ENCODE measurements at places on chromosomes 7 and 10.

DNA sequence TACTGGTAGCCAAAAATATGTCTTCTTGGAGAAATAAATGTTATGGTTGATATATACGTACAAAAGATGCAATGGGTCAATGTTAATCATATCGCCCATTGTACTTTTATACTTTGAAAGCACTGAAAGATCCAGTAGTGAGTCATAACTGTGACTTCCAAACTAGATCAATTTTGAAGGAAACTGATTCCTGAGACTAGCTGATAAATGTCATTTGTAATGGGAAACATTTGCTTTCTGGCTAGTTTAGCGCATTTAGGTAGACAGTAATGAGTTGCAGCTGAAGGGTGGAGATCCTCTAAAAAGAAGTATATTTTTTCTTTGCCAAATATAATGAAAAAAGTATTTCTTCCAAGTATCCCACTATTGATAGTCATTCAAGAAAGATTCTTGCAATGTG is 53.5 kb upstream of the ARHGAP21 start:
- no peak for DNase-seq

DNA sequence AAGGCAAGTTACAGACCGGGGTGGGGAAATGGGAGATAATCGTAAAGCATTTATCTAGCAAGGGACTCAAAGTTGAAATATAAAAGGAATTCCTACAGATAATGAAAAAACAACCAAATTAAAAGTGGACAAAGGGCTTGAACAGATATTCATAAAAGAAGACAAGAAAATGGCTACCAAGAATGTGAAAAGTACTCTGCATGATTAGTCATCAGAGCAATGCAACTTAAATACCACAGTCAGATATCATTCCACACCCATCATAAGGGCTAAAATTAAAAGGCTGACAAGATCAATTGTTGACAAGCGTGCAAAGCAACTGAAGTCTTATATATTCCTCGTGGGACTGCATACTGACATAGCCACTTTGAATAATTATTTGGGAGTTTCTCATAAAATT is 124.6 kb upstream of the RSU1 start:
- DNase-seq: no peak

- no peak for DNase-seq
Measured at GRCh38 chr10:8321990-8322389, 267.5 kb downstream of the GATA3 start.

DNA sequence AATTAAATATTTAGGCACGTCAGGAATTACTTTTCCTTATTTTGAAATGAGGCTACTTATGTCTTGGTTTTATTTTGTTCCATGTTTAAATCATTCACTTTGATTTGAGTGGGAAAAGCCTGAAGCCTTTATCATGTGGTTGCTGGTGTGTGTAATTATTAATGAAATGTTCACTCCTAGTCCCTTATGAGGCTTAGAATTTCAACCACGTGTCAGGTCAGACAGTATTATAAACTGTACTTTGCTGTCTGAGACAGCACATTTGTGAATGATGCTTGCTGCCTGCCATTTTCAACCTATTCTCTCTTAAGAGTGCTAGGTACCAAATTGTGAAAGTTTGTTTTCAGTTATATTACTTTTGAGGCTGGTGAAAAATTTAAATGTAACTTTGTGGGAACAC is 58.9 kb downstream of the COL17A1 start:
- DNase-seq: no peak

DNA sequence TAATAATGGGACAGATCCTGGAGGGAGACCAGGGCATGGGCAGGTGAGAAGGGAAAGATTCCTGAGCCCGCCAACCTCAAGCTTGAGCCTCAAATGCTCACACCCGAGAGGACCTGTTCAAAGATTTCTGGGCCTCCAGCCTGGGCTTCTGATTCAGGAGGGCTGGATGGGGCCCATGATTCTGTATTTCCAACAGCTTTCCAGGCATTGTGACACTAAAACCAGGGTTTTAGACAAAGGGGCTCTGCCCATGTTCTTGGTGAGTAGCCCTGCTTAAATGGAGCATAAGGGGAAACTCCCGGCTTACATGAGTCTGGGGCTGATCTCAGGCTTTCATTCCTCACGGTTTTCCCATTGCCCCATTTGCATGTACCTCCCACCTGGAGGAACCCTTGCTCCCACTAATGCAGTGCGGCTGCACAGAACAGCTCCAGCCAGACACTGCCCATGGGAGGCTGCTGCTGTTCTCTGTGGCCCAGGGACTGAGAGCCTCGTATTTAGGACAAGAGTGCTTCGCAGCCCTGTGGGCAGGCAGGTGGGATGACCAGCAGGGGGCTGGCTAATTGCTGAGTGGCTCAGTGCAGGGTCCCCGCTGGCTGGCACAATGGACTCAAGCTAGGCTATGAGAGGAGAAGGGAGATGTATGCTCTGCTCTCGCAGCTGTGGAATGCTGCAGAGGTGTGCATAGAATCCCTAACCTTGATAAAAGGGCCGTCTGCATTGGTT is 135.3 kb upstream of the COBL start:
- DNase-seq: no peak

- no peak for DNase-seq
Measured at GRCh38 chr10:77940627-77941026, 14.1 kb upstream of the DLG5 start.

GRCh38 chr7:93142127-93142526 is 6.1 kb downstream of the SAMD9L start:
- no peak for DNase-seq

DNA sequence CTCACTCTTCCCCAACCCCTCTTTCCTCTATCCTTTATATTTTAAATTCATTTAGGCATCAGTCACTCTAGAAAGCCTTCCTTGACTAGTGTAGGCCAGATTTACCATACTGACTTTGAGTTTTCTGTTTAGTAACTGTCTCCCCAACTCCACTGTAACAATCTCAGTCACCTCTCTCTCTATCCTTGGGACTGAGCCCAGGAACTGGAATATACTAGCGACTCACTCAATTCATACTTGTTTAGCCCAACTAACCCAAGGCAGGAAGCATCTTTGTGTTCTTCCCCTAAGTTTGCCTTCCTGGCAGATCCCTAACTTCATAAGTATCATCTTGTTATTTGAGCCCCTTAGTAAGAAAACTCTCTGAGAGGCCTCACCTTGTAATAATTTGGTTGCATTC is 19.1 kb downstream of the PLCE1 start:
- DNase-seq: no peak

GRCh38 chr7:91242097-91242844 is 22.0 kb upstream of the FZD1 start:
- no peak for DNase-seq

DNA sequence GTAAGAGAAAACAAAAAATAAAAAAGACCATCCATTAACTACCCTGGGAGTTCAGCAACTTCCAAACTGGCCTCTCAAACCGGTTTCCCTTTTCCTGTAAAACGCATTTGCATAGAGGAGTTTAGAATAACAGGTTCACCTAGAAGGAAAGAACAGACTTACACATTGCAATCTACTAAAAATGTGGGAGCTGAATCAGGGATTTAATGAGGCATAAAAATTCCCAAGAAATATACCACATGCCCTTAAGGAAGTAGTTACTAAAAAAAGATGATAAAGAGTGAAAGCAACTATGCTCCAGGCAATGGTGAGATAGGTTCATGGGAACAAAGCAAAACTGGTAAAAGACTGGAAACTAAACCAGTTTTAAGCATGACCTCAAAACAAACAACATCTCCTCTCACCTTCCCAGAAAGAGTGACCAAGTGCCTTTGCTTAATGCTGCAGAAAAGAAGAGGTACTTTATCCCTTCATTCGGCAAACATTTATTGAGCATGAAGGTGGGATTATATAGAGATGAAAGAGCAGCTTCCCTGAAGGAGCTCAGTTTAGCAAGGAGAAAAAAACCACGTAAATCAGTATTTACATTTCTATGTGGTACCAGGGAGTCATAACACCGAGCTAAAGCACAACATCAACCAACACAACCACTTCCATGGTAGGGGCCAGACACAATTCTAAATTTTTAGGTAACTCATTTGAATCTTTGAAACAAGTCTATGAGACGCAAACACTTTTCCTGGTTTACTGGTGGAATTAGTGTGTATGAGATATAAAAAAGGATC is 152.8 kb downstream of the SGMS1 start:
- no peak for DNase-seq

DNA sequence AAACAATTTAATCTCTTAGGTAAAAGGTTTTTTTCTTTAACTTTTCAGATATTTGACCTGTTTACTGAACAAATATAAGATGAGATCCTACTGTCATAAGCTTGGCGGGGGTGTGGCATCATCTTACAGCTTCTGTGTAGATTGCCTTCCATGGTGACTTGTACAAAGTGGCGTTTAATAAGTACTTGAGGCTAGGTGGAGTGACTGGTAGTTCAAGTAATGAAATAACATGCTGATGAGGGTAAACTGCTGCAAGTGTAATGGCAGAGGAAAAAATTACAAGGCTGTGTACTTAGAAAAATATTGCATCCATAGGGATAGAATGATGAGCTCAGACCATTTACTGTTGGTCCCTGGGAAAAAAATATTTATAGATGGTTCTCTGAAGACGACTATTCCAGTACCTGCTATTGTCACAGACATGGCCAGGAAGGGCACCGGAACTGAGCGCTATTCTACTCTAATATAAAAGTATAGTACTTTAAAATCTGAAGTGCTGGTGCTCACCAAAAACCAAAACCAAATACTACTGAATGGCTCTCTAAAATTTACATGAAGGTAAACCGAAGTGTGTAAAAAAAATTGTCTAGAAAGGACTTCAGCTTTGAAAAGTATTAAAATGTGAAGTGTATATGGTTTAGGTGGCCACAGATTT is 42.4 kb downstream of the DNAH11 start:
- DNase-seq: no peak

DNA sequence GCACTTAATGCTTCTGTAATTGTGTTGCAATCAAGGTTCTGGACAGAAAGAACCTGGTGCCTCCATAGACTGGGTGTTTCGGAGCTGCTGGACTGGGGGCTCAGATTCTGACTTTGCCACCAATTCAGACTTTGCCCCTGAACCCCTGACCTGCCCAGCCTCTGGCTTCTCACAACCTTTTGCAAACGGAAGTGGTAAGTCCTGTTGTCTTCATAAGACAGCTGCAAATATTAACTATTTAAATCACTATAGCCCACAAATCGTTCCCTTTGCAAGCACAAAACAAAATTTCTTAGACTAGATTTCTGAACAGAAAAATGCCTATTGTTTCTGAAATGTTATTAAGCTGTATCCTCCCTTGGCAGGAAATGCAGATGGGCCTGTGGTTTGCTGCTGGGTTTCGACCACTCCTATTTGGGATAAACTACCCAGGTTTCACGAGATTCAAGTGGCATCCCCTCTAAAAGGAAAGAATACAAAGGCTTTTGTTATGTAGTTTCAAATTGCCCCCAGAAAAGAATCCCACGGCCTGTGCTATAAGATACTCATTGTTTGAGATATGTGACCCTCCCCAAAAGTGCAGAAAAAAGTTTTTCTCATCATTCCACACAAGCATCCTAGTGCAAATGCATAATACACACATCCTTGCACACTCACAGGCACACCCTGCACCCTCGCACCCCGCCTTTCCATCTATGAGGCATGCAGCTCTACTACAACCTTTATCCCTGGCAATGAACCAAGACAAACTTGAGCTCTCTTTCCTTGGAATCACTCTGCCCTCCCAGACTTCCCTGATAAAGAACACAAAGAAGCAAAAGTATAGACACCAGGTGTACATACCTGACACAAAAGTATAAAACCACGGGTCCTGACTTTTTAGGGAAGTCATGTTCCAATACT is 209.1 kb downstream of the PRPF18 start:
- no peak for DNase-seq

DNA sequence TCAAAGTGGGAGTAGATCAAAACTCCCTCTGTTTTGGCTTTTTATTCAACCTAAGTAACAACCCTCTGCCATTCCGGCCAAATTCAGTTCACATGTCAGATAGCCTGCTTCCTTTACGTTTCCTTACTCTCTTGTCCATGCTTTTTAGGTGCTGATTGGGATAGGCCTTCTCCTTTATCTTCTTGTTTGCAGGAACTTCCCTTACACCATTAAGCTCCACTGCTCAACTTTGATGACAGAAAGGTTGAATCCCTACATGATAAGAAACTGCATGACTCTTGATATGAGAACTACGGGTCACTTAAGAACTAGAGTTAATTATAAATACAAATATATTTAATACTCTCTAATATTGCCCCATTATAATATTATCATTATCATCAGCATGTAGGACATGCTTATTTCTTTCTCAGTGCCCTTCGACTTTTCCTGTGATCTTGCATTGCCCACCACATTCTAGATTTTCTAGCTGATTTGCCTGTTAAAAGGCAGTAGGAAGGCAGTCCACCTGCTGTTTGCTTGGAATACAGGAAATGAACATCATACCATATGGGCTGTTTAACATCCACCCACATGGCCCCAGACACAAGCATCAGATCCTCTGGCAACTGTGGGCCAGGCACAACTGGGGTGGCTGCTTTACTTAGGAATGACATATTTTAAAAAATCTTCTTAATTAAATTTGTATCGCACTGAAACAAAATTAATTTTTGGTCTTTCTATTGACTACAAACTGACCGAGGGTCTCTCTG is 59.7 kb upstream of the CCDC6 start:
- DNase-seq: no peak

GRCh38 chr10:86681047-86681446 is 12.7 kb downstream of the LDB3 start:
- no peak for DNase-seq

GRCh38 chr7:3427957-3428356 is 126.9 kb downstream of the SDK1 start:
- DNase-seq: no peak

DNA sequence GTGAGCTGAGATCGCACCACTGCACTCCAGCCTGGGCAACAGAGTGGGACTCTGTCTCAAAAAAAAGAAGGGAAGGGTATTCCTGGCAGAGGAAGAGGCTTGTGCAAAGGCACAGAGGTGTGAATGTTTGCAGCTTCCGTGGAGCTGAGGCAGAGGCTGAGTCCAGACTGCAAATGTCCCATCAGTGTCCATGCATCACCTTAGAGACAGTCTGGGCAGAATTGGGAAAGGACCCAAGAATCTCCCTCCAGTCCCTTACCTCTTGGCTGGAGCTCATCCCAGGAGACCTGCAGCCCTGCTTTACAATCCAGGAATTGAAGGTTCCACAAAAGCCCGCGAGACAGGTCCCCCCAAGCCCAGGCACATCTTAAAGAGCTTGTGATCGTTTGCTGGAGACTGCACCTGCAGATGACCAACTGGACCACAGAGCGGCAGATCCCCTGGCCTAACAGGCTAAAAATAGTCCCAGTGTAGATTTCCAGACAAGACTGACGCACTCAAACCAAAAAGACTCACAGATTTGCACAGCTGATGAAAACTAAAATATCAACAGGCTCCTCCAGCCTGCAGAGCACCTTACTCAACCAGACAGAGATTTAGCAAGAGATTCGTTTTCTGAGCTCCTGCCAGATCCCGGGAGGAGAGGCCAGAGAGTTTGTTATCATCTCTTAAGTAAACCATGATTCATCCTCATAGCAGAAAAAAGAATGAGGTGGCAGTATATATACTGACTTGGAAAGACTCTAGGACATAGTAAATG is 22.9 kb upstream of the NANOS1 start:
- DNase-seq: no peak

Measured in T follicular helper cell (primary cell).